ENCODE measurements at places on chromosomes 12 and 14. TPM values are rescaled to one million over a fixed set of nuclear protein-coding genes. Genes with fewer than 3 reads are reported as not detected.

TSPAN11 gene
- 1.0 TPM for total RNA-seq

EID3 gene
- 6.8 TPM for total RNA-seq

PAX9 gene
- total RNA-seq, result 0.99 TPM

SLC25A21 gene
- total RNA-seq, result 8.7 TPM

KRT73 gene
- not detected for total RNA-seq

NFATC4 gene
- total RNA-seq, result 14.5 TPM
